ENCODE measurements at places on chromosomes 16 and 17. TPM values are rescaled to one million over a fixed set of nuclear protein-coding genes. Genes with fewer than 3 reads are reported as not detected.

ABI3 gene
- total RNA-seq, result 15.8 TPM

FSCN2 gene
- 1.4 TPM for total RNA-seq

GPR139 gene
- total RNA-seq, result not detected

SENP3 gene
- total RNA-seq, result 46.6 TPM

CA7 gene
- not detected for total RNA-seq

NHLRC4 gene
- total RNA-seq, result 1.2 TPM

USP43 gene
- 8.2 TPM for total RNA-seq

HOXB2 gene
- 23.4 TPM for total RNA-seq

ARHGDIG gene
- total RNA-seq, result 2.6 TPM

TBC1D3H gene
- not detected for total RNA-seq

KRTAP2-3 gene
- total RNA-seq, result not detected

CRYBA1 gene
- total RNA-seq, result not detected

KCNJ18 gene
- total RNA-seq, result not detected

SUZ12 gene
- 20.5 TPM for total RNA-seq

IRX3 gene
- 0.43 TPM for total RNA-seq

EFNB3 gene
- 1.6 TPM for total RNA-seq

NTHL1 gene
- total RNA-seq, result 33.9 TPM

NACA2 gene
- total RNA-seq, result not detected

WFIKKN1 gene
- 1.7 TPM for total RNA-seq

KCNH6 gene
- not detected for total RNA-seq

IRX5 gene
- 0.12 TPM for total RNA-seq
